Suppressor macrophage treated with lipopolysaccharide for 1 hour (primary cell): ENCODE measurements at places on chromosomes 7 and 10.
A peak's percentile ranks its signal among the peaks of the same experiment; 100 is the strongest.

DNA sequence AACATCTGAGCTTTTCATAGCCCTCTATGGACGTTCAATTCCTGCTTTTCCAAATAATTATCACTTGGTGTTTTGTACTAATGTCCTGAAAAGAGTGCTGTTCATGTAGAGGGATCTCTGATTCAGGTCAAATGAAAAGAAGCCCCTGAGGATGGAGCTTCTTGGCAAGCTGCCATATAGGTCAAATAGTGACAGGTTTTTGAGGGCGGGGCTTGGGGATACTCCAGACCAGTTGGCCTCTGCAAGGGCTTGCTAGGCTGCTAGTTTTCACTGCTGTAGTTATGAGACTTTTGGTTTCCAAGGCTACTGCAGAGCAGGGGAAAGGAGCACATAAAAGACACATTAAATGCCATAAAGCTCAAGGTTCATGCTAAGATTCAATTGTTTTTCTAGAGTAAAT lies 257.2 kb upstream of the CACNA2D1 start:
- no peak for DNase-seq

GRCh38 chr7:143331179-143331801 lies 15.4 kb downstream of the CLCN1 start:
- peak; percentile 82 for DNase-seq

- DNase-seq: no peak
These were observed 268.0 kb downstream of the ANKRD7 start for GRCh38 chr7:118492466-118492865.

- no peak for DNase-seq
These were observed 1151.8 kb downstream of the TYW1 start for GRCh38 chr7:68148440-68148839.

- no peak for DNase-seq
These were observed 77.5 kb downstream of the GPR26 start for GRCh38 chr10:123743441-123744223.

- DNase-seq: no peak
These were observed 355.7 kb upstream of the AKR1E2 start for GRCh38 chr10:4470231-4470835.

- no peak for DNase-seq
These were observed 636.8 kb downstream of the PHTF2 start for GRCh38 chr7:78435355-78435754.

DNA sequence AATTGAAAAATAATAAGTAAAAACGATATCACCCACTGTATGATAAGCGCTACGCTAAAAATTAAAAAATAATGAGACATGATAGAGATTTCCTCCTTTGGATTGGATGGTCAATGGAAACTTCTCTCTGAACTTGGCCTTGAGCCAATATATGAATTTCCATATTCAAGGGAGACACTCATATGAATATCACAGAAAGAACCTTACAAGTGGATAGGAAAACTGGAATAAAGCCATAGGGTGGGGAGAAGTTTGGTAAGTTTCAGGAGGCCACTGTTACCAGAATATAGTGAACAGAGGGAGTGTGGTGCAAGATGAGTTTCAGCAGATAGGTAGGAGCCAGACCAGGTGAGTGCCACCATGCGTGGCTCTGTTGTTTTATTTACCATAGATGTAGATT lies 147.2 kb downstream of the SEM1 start:
- DNase-seq: no peak

GRCh38 chr7:44148961-44149536 lies 7.9 kb upstream of the MYL7 start:
- no peak for DNase-seq

DNA sequence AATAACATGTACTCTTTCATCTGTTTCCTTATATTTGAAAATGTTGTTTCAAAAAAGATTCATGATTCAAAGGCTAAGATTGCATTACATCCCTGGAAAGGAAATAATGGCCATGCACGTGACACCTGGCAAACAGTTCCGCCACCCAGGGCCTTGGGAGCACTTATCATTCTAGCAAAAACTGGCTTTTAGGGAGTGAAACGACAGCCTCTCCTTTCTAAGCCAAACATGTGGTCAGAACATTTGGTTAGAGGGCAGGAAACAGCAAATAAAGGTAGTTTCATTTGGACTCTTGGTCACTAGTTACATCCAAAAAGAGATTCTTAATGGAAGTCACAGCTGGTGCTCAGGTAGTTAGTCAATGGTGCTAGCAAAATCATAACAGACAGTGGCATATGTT lies 83.5 kb downstream of the FAS start:
- no peak for DNase-seq

DNA sequence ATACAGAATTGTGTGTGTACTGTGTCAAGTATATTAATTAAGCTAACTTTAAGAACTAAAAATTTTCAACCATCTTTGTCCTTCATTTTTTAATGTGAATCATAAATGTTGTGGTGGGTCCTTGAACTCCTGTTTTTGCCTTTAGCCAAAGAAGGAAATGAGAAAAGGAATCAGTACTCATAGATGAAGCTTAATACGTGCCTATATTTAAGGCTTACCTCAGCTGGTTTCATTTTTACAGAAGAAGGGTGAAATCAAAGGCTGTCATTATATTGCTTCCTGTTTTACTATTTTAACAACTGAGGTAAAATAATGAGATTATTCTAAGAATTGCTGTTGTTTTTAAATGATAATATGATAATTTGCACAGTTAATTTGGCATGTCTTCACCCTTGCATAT lies 6.3 kb upstream of the SNX13 start:
- peak; percentile 27 for DNase-seq

- no peak for DNase-seq
These were observed 80.4 kb upstream of the NRP1 start for GRCh38 chr10:33414841-33415240.

DNA sequence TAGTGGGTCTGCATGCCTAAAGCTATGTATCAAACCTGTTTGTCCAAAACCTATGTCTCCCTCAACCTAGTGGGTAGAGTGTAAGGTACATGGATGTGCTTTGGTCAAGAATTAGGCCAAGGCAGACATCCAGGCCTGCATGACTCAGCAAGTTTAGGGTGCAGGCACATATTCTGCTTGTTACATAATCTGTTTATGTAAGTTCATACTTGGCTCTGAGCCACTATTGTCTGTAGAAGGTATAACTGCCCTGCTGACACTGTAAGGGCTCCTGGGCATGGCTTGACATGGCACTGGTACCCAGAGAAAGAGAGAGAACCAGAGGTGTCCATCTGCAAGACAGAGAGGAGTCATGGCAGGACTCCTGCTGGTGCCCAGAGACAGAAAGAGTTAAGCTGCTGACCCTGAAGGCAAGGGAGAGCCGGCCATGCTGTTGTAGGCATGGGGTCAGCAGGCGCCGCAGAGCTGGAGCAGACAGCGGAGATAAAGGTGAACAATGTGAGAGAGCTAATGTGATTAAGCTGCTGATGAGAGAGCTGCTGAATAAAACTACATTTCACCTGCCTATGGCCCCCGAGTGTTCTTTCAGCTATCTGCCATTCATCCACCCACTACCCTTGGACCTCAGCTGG lies 118.5 kb upstream of the TMEM106B start:
- no peak for DNase-seq

DNA sequence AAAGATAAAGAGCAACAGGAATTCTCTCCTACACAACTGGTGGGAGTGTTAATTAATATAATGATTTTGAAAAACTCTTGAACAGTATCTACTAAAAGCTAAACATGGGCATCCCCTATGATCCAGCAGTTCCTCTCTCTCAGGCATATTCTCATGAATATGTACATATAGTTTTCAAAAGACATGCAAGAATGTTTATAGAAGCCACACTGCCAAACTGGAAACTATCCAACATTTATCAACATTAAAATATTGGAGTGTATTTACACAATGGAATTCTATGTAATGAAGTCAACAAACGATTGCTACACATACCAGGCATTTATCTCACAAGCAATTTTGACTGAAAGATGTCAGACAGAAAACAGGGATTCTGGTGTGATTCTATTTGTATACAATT lies 404.5 kb upstream of the ANKRD30A start:
- DNase-seq: no peak

- peak; percentile 35 for DNase-seq
These were observed at the start of gene GOLGA7B for GRCh38 chr10:97849687-97850402. Gene GOLGA7B, plus strand, starts transcription at chr10:97849843. Its CDS starts 461 bp downstream, at chr10:97850304.

DNA sequence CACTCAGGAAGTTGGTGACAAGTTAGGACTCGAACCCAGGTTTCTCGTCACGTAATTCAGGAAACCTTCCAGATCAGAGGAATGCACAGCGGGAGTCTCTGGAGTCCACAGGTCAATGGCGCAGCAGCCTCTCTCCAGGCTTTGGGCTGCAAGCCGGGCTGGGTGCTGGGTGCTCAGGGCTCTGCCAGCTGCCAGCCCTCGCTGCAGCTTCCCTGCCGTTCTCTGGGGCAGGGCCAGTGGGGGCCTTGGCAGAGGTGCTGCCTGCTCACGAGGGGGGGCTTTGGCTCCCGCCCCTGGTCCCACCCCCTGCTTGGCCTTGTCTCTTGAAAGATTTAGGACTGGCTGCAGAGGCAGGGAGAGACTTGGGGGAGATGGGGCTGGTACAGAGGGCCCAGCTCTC lies at the start of gene TACR2:
Gene TACR2, minus strand, starts transcription at position 224 of the 400 bp plus-strand sequence. CDS start 595 bp downstream, outside the sequence.
- DNase-seq: no peak

GRCh38 chr7:16061011-16061410 lies 360.3 kb downstream of the CRPPA start:
- no peak for DNase-seq

- no peak for DNase-seq
These were observed 98.8 kb downstream of the INPP5A start for GRCh38 chr10:132636358-132636757.

GRCh38 chr10:43234471-43235041 lies 32.3 kb downstream of the RASGEF1A start:
- DNase-seq: no peak

DNA sequence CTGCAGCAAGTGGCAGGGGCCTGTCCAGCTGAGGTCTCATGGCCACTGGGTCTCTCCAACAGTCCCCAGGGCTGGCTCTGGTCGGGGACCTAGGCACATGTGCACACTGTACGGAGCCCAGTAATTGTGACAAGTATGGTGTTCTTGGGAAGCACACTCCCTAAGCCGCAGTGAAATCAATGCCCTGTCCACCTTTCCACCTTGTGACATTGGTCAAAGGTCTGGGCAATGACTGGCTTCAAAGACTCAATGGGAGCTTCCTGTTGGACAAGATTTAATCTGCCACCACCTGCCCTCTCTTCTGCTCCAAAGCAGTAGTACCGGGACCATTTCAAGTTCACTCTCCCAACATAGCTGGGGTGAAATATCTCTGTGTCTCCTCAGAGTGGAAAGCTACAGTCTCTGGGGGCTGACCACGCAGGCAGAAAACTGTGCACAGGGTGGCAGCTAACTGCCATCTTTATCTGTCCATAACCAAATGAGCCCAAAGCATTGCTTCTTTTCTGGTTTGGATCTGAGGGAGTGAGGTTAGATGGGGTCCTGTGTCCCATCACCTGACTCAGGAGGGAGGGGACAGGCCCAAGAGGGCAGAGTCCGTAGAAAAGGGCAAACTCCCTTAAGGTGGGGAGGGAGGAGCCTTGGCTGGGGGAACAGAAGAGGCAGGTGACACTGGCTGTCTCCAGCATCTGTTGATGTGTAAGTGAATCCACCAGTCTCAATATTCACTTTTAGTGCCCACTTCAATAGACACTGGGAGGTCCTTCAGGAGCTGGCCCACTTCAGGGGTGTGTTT lies 307.7 kb downstream of the TNS3 start:
- no peak for DNase-seq

DNA sequence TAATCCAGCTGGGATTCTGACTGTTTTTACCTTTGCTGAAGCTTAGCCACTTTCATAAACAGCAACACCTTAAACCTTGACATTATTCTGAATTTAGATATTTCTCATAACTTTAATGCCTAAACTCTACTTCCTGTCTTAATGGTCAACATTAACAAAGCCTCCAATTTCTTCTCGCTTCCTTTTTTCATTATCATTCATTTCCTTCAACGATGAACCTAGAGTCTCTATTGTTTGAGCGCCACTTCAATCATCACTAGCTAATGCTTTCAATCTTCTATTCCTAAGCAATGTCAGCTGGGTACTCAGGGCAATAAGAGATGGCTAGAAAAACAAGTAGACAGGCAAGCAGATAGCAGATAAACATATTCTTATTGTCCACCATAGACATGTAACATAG lies 96.6 kb upstream of the TMEM196 start:
- no peak for DNase-seq

GRCh38 chr10:46558392-46559185 lies 2.1 kb upstream of the GPRIN2 start:
- DNase-seq: no peak

DNA sequence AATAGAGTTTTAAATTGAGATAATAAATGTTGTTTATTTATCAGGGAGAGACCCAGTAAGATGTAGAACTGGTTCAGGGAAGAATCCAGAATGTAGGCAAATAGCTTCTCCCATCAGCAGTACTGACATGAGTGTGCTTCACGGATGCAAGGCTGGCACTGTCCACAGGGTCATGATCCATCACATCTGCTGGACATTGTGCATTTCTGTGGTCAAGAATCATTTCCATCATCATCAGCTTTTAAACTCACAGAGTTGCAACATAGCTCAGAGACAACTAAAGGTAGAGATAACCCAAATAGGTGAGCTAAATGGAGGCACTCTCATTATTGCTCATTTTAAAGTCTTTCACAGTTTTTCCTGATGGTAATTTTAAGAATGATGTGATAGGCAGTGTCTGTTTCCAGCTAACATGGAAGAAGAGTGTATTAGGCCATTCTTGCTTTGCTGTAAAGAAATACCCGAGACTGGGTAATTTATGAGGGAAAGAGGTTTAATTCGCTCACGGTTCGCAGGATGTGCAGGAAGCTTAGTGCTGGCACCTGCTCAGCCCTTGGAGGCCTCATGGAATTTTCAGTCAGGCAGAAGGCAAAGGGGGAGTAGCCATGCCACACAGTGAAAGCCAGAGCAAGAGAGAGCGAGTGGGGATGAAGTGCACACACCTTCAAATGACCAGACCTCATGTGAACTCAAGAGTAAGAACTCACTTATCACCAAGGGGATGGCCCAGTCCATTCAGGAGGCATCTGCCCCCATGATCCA lies 80.8 kb downstream of the INPP5A start:
- no peak for DNase-seq

GRCh38 chr7:24717247-24717622 lies 40.0 kb downstream of the GSDME start:
- no peak for DNase-seq

DNA sequence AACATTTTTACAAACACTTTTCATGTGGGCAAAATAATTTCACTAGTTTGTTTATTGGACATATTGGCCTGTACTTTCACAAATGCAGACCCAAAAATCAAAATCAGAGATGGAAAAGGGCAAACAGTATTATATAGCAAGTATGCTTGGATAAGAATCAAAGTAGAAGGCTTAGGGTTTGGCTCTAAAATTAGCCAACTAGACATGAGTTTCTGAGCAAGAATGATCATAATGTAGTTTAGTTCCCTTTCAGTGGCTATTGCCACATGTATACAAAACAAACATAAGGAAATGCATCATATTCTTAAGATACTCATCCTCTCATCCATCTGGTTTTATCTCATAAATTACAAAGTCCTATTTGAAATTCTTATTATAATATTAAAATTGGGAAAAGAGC lies 132.5 kb downstream of the IMMP2L start:
- DNase-seq: no peak

DNA sequence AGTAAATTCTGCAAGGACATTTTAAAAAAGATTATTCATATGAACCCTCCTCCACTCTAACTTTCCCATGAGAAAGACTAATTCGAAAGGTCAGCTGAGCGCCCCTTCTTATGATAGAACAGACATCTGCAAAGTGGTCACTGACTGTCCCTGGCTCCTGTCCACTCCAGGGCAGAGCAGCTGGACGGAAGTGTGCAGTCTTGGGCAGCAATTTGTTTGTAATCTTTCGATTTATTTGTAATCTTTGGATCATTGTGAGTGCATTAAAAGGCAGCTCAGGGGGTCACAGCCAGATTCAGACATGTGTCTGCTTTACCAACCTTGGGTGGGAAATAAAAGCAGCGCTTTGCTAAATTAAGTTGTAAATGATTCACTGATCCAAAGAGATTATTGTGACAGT lies 158.8 kb upstream of the ADARB2 start:
- no peak for DNase-seq
